ENCODE measurements at places on chromosomes 6 and 20.

DNA sequence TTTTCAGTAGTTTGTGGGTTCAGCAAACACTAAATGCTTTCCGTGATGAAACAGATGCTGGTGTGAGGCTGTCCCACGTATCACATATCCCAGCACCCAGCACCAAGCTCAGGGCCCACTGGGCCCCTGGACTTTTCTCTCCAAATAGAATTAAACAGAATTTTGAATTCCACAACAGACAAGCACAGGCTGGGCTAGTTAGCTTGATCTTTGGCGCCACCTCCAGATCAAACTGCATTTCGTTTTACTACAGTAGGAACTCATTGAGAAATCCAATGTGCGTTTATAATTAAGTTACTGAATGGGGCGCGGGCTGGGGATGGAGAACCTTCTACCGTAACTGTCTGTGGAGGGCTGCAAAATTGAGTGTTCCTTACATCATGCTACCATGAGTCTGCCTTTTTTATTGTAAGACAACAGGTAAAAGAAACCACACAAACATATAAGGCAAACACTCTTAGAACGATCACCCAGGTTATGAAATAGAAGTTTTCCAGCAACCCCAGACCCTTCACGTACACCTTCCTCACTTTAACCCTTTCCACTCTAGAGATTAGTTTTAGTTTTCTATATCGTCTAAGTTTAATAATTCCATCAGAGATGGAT lies 107.8 kb downstream of the ZFP64 start:
- peak; percentile 42 for DNase-seq

- no peak for DNase-seq
These were observed 15.7 kb upstream of the HLA-C start for GRCh38 chr6:31287619-31288018.

GRCh38 chr6:43678341-43678740 lies 9.2 kb downstream of the MRPS18A start:
- DNase-seq: no peak

DNA sequence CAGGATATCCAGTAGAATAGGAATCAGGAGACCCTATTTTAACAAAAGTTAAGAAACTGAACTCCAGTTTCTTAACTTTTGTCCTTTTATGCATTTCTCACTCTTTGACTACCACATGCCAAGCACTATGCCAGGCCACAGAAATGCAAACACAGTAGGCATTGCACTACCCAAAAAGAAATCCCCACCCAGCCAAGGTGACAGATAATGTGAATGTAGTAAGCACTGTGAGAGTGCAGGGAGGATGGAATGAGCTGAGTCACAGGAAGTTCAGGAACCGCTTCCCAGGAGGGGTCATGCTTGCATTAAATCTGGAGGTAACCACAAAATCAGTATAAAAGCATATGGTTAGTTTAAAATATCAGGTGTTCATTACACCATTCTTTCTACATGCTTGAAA lies 20.1 kb upstream of the FAM83C start:
- DNase-seq: no peak

Measured in globus pallidus (tissue), 1 donor.